ENCODE measurements at places on chromosomes 6 and 20. TPM values are rescaled to one million over a fixed set of nuclear protein-coding genes. Genes with fewer than 3 reads are reported as not detected.

- DNase-seq, result no peak
Observed at GRCh38 chr20:53940360-53940702, 130.1 kb downstream of the BCAS1 start.

DNA sequence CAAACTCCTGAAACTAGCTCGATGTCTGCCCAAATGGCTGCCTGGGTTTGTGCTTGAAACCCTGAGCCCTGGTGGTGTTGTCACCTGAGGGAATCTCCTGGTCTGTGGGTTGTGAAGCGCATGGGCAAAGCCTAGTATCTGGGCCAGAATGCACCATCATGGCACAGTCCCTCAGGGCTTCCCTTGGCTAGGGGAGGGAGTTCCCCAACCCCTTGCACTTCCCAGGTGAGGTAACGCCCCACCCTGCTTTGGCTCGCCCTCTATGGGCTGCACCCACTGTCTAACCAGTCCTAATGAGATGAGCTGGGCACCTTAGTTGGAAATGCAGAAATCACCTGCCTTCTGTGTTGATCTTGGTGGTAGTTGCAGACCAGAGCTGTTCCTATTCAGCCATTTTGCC lies 152.9 kb upstream of the MAP3K7 start:
- no peak for DNase-seq

- no peak for DNase-seq
Observed at GRCh38 chr6:84554706-84555105, 209.7 kb downstream of the TBX18 start.

GRCh38 chr6:39812853-39813533 lies 20.8 kb downstream of the DAAM2 start:
- DNase-seq, result no peak

ZBP1 gene
- total RNA-seq, result not detected

Data from pulmonary artery endothelial cell (primary cell).